ENCODE measurements at places on chromosomes 7 and 10.

DNA sequence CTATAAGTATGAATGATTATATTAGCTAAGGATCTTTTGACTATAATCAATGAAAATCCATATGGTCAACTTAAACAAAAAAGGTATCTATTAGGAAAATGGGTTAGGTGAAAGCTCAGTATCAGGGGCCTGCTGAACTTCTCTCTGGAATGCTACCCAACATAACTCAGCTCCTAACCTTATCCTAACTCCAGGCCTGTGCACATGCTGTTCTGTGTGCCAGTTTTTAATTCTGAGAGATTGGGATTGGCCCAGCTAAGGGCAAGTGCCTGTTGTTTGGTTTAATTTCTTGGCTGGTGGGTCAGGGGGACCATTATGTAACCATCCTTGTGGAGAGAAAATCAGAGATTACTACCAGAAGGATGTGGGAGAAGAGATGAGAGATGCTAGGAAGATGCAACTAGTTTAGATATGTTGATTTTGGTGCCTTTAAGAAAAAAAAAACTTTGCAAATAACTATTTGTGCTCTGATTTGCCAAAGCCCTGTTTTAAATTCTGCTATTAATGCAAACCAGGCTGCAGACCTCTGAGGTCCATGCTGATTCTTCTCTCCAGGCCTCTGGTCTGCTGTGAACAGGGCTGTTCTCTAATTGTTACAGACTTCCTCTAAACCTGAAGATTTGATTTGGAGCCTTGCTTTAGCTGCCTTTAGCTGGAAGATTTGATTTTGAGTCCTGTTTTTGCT, 23.9 kb upstream of the HDAC9 start:
- no peak for DNase-seq

DNA sequence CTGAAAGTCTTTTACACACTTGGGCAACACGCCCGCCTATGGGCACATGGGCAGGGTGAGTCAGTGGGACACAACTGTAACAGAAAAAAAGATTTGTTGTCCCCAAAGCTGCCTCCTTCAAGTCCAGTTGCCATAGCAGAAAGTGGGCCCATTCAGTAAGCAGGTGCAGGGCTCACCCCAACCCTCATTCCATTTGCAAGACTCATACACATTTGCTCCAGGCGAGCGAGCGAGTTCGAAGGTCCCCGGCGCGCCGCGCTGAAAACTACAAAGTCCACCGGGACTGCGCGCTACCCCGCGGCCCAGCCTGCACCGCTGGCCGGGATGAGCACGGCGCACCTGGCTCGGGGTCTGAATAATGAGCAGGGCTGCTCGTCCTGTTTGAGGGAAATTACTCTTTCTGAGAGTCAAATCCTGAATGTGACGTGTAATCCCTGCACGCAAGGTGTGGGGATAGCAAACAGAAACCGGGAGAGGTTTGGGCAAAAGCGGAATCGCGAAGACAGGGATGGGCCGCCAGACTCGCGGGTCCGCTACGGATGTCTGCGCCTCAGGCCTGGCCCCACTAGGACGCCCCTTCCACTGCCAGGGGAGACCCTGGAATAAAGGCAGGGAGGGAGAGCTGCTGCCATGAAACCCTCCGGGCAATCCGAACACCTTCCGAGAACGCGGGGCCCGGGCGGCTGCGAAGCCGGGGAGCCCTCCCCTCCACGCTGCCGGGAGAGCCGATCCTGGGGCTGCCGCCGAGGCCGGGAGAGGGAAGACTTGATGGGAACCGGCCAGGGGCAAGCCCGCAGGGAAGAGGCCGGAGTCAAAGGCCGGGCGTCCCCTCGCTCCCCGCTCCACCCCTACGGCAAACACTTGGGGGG, 982 bp downstream of the COBL start:
- no peak for DNase-seq

DNA sequence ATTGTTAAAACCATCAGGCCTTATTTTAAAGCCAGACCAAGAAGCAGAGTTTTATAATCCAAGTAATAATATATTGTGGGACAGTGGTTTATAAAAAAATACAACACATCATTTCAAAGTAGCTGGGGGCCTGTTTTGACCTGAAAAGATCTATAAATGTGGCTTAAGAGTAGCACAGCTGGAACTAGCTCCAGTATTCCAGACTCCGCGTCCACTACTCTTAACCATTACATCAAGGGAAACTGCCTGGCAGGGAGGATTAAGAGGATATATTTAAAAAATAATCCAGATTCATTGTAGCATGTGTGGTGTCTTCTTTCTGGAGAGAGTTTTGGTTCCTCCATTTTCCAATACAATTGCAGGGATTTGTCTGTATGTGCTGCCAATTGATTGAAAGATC, 67.3 kb downstream of the MET start:
- no peak for DNase-seq

- DNase-seq: no peak
These were observed 8.1 kb upstream of the LBX1 start for GRCh38 chr10:101237081-101237981.

DNA sequence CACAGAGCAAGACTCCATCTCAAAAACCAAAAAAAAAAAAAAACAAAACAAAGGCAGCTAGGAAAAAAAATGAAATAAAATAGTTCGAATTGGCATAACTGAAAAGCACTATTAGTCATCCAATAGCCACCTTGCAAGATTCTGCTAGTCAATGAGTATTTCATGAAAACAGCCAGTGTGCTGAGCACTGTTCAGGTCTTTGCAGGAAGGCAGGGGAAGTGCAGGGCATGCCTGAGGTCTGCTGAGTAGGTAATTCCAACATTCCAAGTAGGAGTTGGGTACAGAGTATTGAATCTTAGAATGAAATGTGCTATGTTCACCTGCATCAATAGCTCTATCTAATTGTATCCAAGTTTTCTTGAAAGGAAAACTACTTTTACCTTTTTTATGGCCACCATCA, 22.9 kb downstream of the ABRAXAS2 start:
- DNase-seq: no peak

- DNase-seq: no peak
These were observed 11.6 kb downstream of the MLXIPL start for GRCh38 chr7:73612598-73613269.

DNA sequence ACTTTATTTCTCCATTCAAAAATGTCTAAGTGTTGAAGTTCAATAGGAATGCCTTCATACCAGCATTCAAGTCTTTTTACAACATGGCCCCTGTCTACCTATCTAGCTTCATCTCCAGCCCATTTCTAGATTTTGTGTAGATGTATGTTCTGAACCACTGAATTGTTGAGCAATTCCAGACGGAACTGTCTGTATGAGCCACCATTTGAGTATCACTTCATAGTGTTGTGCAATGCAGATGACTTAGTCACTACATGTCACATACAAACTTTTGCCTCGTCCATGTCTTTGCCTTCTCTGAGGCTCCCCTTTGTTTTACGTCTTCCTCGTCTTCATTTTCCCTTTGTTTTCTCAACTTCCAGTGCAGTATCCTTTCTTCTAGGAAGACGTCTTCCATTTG, 118.1 kb downstream of the INHBA start:
- DNase-seq: no peak

DNA sequence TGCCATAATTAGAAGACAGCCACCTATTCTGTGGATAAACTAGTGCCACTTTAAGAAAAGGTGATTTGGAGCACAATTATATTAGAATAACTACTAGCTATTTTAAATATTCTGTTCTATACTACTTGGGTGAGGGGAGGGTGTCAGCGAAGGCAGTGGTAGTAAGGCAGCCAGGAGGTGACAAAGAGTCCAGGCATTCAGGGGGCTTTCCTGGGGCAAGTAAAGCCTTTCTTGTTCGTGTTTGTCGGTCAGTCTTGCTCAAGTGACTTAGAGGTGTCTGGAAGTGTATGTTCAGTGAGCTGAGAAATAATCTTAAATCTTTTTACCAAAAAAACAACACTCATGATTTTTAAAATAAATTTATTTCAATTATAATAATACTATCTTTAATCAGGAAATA, 34.4 kb downstream of the ADD3 start:
- no peak for DNase-seq

DNA sequence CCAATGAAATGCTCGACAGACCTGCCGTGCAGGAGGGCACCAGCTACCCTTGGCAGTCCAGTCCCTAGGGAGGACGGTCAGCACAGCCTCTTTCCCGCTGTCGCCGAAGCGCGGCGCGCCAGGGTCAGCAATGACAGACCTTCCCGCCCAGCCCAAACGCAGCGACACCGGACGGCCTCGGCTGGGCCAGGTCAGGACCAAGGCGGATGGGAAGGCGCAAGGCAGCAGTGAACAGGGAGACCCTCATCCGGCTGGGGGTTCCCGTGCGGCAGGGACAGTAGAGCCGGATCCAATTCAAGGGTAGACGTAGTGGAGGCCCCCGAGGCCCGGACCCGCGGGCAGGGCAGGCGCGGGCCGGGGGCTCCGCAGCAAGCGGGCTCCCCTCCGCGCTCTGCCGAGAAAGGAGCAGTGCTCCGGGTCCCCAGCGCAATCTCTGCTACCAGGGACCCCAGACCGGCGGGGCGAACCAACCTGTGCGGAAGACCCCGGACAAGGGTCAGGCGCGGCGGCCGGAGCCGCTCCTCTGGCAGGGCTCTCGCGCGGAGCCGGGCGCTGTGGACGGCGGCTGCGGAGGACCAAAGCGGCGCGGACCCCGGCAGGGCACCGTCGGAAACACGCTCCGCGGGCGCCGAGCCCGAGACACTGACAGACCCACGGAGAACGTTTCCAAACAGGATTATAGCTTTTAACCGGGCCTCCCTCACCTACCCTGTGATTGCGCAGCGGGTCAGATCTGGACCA, at the start of gene SEC31B:
TSS of gene SEC31B (minus strand) at position 551 of the 741 bp plus-strand sequence. CDS start 2,909 bp downstream, outside the sequence.
- no peak for DNase-seq

- DNase-seq: peak; percentile 28
These were observed 4.5 kb upstream of the HKDC1 start for GRCh38 chr10:69215405-69216171.

DNA sequence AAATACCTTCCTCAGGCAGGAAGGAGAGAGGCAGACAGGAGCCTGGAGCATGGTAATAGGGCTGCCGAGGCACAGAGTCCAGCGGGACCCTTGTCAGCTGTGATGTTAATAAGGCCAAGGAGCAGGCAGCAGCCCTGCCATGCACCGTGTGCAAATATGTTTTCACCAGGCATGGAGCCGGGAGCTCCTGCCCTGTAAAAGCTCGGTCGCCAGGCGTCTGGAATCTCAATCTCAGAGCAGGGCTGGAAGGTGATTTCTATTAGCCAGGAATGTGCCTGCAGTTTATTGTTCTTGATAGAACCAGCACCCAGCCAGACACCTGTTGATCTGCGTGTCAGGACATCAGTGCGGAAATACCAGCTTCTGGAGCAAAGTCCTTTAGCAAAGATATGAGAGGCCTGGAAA, 469.8 kb downstream of the GLRX3 start:
- DNase-seq: no peak

GRCh38 chr7:116766881-116767280, 94.9 kb downstream of the MET start:
- no peak for DNase-seq

DNA sequence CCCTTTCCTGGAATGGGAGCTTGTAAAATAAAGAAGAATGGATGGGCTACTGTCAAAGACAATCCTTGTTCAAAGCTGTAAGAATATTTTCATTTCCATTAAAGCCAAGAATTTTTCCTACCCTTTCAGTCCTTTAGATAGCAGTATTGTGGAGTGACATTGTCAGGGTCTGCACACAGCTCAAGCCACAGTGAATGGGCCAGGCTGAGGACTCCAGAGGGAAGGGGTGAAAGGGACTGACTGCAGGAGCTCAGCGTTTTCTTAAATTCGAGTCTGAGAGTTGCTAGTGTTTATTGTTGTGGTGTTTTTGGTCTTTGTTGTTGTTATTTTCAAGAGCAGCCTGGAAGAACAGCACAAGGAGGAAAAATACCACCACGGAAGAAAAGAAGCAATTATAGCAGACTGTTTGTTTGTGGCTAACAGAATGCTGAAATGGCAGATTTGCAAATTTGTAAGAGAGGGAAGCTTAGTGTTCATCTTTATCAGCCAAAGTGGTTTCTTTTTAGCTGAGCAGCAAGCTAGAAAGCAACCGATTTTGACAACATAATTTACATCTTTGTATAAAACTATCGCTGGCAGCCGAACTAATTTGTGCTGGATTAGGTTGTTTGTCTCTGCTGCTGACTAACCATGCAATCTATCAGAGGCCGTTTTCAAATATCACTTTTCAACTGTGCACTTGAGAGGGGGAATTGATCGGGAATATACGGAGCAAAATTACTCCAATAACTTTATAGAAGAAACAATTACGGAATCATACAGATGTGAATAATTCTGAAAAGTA, 192.1 kb downstream of the LRMDA start:
- no peak for DNase-seq

GRCh38 chr10:88164471-88164870, 301.0 kb downstream of the PTEN start:
- DNase-seq: no peak

DNA sequence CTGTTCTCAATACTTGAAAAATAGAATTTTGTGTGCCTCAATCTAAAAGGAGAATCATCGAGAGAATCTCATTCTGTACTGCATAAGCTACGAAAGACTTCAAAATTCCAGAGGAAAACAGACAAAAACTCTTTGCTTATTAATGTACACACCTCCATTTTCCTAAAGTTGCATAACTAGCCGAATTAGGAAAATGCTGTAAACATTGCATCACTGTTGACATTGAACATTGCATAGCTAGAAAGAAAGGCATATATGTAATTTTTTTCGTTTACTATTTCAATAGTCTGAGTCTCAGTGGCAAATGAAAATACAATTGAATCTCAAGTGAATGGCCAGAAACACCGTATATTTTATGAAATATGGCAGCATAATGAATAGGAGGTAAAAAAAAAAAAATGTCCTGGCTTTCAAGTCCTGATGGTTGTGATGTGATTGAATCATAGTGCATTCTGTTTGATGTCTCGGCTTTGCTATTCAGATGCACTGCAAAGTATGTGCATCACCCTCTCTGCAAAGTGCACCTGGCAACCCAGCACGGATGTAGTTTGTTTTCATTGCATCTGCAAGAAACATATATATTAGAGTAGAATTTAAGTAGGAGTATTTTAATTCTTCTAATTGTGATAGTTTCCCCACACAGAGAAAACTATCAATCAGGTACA, 196.7 kb downstream of the VTI1A start:
- DNase-seq: no peak

GRCh38 chr10:111077479-111077784, 603 bp downstream of the ADRA2A start:
- DNase-seq: no peak

DNA sequence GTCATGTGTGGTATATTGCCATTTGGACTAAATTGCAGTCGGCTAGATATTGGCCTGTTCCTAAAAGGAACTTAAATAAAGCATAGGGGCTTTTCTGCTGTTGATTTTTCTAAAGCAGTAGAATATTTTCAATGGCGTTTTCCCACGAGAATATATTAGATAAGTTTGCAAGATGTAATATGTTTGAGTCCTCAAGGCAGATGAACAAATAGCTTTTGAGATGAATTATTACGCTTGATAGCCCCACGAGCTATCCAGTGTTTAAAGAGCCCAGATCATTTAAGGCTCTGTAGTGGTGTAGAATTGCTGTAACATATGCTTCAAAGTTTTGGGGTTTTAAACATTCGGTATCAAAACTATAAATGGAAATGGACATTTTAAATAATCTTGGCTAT, 2.9 kb downstream of the CELF2 start:
- DNase-seq: no peak

GRCh38 chr10:16586358-16587138, 64.9 kb upstream of the C1QL3 start:
- DNase-seq: no peak
